Stimulated activated CD8-positive, alpha-beta memory T cell treated with anti-CD3 and anti-CD28 coated beads, Interleukin-15, amount 100 ng/mL, for 48 hours (primary cell): ENCODE measurements at places on chromosomes 12 and 14.

DNA sequence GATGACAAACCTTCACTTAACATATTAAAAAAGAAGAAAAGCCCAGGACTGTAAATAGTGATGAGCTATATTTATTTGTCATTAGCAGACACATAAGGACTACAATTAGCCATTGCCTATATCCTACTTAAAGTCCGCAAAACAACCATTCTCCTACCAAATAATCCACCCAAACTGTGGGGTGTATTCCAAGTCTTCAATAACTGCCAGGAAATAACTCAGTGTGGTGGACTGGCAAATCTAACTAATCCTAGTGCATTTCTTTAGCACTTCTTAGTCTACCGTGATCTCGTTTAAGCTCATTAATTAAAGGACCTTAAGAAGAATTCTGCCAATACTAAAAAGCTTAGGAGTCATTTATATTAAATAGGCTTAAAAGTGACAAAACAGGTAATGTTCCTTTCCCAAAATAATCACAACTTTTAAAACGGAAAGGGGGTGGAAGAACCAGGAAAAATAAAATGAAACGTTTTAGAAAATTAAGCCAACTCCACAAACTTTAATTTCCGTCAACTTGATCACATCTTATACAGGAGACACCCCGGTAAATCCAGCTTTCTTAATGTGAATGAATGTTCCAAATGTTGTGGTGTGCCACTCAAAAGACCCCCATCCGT is 1.8 kb downstream of the NOVA1 start:
- no peak for DNase-seq

- DNase-seq = no peak
These were observed 54.1 kb upstream of the DDX11 start for GRCh38 chr12:31019561-31019960.

- no peak for DNase-seq
These were observed 18.9 kb upstream of the GPR132 start for GRCh38 chr14:105083926-105084685.

- DNase-seq = no peak
These were observed 3.9 kb upstream of the TBC1D30 start for GRCh38 chr12:64820593-64820992.

- DNase-seq = no peak
These were observed 22.5 kb upstream of the FOXG1 start for GRCh38 chr14:28744126-28744525.

GRCh38 chr12:108633534-108634248 is at the start of gene SELPLG:
SELPLG (minus strand) TSS chr12:108633894; CDS start chr12:108624307, 9,587 bp downstream.
- DNase-seq = peak; percentile 86

GRCh38 chr12:69474456-69474855 is 4.3 kb downstream of the FRS2 start:
- DNase-seq = no peak

- no peak for DNase-seq
These were observed 138.7 kb upstream of the FGD4 start for GRCh38 chr12:32260696-32261095.

DNA sequence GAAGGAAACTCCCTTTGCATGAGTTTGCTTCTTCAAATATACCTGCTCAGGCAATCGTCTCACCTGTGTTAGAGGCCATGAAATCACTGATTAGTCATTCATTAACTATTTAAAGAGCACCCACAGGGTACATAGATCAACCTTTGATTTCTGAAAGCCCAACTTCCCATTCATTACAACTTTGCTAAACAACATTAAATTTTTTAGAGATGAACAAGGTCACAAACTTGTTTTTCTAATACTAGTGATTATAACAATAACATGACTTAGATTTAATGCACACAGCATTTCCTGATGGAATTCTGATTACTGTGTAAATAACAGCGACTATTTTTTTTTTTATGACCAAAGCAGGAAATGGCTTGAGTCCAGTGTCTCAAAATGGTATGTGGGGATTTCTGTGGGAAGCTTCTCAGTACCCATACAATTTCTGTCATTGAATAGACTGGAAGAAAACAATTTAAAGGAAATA is 5.4 kb upstream of the ERO1A start:
- no peak for DNase-seq

- no peak for DNase-seq
These were observed 17.1 kb downstream of the GSC start for GRCh38 chr14:94752591-94753436.

- no peak for DNase-seq
These were observed 27.2 kb downstream of the KLC1 start for GRCh38 chr14:103656031-103656755.

DNA sequence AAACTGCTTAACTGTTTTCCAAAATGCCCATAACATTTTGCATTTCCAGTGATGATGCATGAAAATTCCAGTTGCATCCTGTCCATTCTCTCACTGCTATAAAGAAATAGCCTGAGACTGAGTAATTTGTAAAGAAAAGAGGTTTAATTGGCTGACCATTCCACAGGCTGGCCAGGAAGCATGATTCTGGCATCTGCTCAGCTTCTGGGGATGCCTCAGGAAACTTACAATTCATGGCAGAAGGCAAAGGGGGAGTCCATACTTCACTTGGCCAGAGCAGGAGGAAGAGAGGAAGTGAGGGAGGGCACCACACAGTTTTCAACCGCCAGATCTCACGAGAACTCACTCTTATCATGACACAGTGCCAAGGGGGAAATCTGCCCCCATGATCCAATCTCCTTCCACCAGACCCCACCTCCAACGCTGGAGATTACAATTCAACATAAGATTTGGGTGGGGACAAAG is 18.2 kb upstream of the CLEC2D start:
- peak; percentile 61 for DNase-seq

DNA sequence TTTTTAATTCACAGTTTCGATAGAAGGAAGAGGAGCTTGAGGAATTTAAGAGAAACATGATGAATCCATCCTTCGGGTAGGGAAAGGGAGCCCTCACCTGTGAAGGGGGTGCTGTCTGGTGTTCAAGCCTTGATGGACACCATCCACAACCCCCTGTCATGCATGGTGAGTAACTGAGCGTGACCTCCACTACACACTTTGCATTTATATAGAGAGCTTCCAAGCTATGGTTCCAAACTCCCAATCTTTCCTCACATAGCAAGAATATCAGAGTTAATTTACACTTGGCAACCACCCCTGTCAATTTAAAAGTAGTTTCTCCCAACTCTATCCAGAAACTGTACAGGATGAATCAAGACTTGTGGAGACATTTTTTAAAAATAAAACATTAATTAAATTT is 13.1 kb upstream of the NID2 start:
- DNase-seq = no peak

GRCh38 chr12:28794211-28794610 is 354.9 kb upstream of the FAR2 start:
- DNase-seq = no peak

- no peak for DNase-seq
These were observed 5.1 kb downstream of the SLC38A2 start for GRCh38 chr12:46367351-46368029.

GRCh38 chr12:99686142-99686541 is 38.6 kb downstream of the GARIN6 start:
- no peak for DNase-seq

- DNase-seq = no peak
These were observed 24.5 kb downstream of the SAMD4A start for GRCh38 chr14:54591461-54591860.

DNA sequence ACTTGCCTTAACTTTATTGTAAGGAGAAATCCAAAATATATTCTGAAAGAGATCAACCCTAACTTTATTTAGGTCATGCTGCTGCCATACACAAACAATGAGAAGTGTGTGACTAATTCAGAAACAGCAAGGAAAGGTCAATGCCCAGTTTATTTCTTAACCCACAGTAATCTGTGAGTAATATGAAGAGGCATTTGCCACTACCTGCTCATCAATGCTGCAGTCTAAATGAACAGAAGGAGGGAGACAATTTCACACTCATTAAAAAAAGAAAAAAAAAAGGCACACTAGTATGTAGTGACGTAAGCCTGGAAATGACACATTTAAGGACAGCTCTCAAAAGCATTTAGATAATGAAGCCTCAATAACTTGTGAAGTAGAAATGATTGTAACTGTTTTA is 90.5 kb upstream of the FOXN3 start:
- no peak for DNase-seq

- DNase-seq = no peak
These were observed 155.6 kb upstream of the IFNG-AS1 start for GRCh38 chr12:67833602-67834001.

- DNase-seq = no peak
These were observed 16.6 kb upstream of the IFI27L2 start for GRCh38 chr14:94145902-94146527.

DNA sequence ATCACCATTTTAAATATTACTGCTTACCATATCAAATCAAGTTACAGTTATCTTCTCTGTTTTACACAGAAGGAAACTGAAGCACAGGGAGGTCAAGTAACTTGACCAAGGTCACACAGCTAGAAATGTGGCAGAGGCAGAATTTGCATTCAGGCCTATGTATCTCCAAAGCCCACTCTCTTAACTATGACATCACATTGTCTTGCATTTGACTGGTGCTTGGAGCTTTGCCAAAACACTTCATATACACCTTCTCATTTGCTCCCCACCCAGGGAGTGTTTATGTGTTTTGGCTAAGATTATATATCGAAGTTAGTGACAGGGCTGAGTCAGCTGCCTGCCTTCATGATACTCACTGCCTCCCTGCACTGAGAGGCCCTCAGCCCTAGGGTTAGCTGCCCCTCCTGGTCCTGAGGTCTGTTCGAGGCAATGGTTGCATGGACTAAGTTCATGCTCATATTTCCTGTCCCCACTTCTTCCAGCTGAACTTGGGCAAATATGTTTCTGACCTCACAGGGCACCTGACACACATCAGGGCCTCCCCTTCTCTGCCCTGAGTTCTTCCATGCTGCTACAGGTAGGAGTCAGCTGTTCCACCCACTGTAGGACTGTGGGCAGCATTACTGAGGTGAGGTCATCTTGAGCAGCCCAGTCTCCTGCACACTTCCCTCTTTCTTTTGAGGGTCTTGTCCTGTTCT is 1.8 kb downstream of the GALNT6 start:
- no peak for DNase-seq
